Naive thymus-derived CD4-positive, alpha-beta T cell (primary cell): ENCODE measurements at places on chromosomes 4 and X. TPM values are rescaled to one million over a fixed set of nuclear protein-coding genes. Genes with fewer than 3 reads are reported as not detected.

DNA sequence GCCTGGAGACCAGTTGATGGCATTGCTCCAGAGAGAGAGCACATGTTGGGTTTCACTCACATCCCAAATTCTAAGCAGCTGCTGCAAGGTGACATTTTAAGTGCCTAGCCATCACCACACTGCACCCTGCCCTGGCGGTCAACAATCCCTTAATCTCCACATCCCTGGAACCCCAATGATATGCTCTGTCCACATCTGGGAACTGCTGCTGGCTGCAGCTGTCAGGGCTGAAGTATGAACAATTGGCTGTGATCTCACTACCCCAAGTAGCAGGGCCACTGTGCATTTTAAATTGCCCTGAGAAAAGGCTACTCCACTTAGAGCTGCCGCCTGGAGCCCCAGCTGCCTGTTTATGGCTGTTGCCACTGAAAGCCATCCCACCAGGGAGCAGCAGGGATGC is 190.6 kb downstream of the ACTRT1 start:
- DNase-seq: no peak

GRCh38 chr4:153198719-153199118 is 5.5 kb upstream of the TRIM2 start:
- DNase-seq: no peak

DNA sequence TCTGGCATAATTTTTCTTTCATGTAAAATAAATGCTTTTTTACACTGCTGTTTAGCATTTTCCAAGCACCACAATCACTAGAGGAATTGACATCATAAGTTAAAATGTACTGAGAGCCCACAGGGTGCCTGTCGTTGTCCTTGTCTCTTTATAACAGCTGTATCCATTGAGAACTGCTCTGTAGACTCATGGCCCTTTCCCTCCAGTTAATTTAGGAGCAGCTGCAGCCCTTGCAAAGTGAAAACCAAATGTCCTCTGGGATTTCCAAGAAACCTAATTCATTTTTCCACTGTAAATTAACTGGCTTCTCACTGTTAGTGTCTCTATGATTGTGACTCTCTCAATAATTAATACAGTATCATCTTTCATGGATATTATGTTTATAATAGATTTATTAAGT is 185.9 kb downstream of the SLC4A4 start:
- DNase-seq: no peak

LRPAP1 gene
- 79.4 TPM for total RNA-seq

GRCh38 chr4:67886281-67886680 is 2.5 kb upstream of the TMPRSS11D start:
- DNase-seq: no peak

TMSB15B gene
- 6.1 TPM for total RNA-seq

DNA sequence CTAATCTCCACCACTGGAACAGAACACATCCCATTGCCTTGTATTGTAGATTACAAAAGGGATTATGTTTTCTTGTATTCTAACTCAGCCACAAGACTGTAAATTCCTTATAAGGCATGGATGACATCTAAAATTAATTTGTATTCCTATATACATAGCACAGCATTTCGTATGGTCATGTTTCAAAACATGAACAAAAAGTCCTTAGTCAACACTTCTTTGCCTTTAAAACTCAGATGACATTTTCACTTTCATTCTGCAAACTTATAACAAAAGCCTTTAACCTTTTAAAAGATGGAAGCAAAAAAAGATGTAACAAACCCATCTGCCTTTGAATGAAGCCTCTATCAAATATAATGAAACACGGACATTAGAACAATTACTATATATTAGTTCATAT is 181.3 kb downstream of the IQCM start:
- DNase-seq: no peak

GRCh38 chr4:10296730-10297129 is 160.5 kb downstream of the ZNF518B start:
- DNase-seq: no peak

GRCh38 chr4:100042235-100042634 is 92.2 kb upstream of the H2AZ1 start:
- DNase-seq: no peak

TCP11X2 gene
- not detected for total RNA-seq

- no peak for DNase-seq
Measured at GRCh38 chr4:46986922-46987638, 6.3 kb downstream of the GABRA4 start.

DNA sequence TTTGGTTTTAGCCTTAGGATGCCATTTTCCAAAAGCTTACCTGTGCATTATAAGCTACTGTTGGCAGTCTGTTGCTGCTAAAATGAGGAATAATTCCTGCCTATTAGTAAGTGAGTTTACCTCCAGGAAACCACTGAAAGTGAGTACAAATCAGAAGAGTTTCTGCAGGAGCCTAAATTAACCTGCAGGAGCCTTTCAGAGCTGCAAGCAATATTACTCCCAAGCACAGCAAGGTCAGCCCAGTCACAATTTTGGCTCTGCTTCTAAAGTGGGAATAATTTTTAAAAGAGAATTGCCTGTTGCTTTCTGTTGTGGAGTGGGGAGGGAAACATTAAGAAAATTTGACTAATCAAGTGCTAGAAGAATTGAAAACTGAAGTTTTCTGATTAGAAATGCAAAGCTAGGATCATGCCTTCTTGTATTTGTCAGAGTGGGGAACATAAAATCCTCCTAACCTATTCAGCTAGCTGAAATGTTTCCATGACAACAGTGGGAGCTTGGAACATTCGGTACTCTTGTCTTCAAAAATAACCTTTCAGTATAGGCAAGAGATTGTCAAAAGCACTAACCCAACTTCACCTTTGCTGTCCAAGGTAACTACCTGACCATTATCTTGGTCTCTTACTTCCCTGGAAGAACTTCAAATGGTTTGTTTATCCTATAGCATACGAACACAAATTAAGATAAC is 193.2 kb downstream of the COMMD8 start:
- no peak for DNase-seq

DNA sequence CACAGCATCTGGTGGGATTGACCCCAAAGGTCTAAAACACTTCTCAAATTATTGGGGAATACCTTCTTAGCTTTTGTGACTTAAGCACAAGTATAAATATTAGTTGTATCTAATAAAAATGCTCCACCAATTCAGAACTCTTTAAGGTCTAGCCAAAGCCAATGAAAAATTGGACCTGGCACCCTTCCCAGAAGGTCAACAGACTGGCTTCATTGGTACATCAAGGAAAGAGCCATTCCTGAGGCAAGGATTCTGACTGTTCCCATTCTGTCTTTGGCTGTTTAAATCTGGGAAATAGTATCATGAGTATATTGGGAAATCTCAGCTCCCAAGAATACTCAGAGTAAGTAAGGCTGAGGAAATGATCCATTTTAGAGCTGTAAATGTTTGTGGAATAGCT is 153.0 kb upstream of the TRPC5 start:
- DNase-seq: no peak

DNA sequence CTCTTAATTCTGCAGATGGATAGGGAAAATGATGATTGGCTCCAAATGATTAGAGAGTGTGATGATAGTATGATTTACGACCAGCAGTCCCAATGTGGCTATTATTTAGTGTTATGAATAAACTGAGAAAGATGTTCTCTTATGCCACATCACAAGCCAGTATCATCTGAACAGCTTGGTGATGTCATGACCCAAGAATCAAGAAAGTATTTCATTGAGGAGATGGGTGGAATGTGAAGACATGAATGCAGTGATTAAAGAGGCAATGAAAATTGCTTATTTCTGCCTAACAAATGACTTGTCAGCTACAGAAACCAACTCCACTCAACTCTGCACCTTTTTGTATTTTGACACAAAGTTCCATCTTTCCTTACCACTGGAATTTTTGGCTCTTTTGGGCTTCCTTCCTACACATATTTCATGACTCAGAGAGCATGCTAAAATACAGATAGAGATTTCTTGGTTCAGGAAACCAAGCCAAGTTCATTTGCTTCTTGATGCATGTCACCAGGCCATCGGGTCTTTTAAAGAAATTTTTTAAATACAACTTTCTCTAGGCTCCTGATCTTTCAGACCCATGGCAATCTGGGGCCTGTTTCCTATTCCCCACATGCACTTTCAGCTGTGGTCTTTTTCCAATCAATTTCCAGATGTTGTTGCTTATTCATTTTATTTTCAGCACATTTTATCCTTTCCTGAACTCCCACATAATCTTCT is 174.2 kb downstream of the HHIP start:
- DNase-seq: no peak

- no peak for DNase-seq
Measured at GRCh38 chr4:11367371-11367770, 61.3 kb downstream of the HS3ST1 start.

- no peak for DNase-seq
Measured at GRCh38 chr4:125505621-125506020, 190.9 kb downstream of the FAT4 start.

DNA sequence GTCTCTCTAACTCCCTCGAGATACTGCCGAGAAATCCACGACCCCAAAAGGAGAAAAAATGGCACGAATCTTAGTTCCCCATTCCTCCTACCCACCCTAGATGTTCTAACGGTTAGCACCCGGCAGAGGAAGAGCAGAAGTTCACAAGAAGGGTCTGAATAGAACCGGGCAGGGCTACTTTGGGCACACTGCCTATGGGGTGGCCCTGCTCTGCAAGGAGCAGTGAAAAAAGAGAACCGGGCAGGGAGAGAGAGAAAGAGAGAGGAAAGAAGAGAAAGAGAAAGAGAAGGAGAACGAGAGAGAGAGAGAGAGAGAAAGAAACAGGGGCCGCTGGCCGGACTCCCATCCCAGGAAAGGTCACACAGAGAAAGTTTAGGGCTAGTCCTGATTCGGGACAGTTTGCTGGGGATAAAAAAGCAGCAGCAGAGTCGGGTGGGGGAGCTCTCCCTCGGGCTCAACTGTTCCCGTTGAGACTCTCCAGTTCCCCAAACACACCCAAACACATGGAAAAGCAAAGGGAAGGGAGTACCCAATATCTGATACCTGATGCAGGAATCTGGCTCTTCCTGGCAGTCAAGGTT is 468 bp downstream of the GLA start:
- DNase-seq: no peak

DNA sequence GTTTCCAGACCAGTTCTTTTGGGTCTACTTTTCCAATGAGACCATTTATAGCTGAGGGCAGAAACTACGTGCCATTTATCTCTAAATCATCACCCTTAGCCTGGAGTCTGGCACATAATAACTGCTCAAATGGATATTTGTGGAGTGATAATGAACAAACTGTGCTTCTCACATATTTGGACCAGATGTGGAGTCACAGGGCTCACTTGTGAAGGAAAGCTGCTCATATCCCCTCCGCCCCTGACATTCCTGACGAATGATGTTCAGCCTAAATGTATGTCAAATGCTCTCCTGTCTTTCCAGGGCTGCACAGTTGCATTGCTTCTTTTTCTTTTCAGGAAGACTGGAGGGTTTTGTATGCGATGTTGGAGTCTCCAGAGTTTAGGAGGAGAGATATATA is 110.1 kb downstream of the GBA3 start:
- DNase-seq: no peak

GRCh38 chr4:136725286-136726081 is 806.8 kb downstream of the PCDH18 start:
- DNase-seq: no peak

- no peak for DNase-seq
Measured at GRCh38 chr4:186719925-186720694, 3.5 kb downstream of the FAT1 start.
